GM06990 (cell line): ENCODE measurements at places on chromosomes 5 and 9.

GRCh38 chr5:133232011-133232410, 180.2 kb downstream of the HSPA4 start:
- DNase-seq: no peak

DNA sequence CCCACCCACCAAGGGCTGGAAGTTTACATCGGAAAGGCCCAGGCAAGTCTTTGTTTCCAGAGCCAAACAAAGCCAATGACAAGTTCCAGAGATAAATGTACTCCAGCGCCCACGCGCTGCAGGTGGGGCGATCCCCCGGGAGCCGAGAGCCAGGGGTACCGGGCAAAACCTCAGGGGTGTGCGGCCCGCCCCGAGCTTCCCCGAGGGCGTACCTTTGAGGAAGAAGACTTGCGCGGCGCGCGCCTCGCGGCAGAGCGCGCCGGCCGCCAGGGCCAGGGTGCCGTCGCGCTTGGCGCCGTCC, 671 bp downstream of the DUSP1 start:
- no peak for DNase-seq

DNA sequence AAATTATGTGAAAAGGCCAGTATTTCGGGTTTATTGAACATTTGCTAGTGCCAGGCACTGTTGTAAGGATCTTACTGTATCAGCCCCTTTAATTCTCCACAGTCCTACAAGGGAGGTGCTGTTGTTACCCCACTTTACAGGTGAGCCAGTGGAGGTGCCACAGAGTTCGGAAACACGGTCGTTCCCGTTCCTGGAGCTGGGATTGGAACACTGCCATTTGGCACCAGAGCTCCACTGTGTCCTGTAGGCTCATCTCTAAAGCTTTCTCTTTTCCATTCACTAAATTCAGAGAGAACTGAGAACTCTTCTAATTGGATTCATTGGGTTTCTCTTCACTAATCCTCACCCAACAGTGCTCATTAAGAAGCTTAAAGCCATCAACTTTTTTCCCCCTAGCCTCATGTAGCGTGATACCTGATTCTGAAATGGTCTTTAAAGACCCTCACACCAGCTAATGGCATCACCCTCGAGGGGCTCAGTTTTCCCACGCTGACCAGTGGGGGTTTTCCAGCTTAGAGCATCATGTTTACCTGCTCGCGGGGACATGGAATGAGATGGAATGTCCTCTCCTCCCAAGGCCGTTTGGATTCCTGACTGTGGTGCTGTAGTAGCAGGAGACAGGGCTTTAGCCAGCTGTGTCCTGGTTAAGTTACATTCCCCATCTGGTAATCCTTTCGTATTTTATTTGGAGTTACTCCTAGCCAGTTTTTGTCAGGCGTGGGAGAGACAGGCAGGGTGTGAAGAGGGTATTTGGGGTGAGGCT, 5.8 kb downstream of the ERGIC1 start:
- no peak for DNase-seq

DNA sequence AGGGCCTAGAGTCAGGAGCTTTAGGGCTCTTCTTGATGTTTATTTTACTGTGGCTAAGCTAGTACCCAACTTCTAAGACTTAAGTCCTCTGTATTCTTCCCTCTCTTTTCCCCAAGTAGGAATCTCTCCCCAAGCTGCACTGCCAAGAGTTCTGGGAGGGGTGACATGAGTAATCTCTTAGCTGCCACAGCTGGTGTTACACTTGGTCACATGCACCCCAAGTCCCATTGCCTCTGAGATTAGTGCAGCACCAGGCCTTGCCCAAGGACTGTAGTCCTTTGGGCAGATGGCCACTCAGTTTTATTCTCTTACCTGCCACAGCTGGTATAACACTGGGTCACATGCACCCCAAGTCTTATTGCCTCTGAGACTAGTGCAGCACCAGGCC, 114.7 kb upstream of the RIOK2 start:
- no peak for DNase-seq

DNA sequence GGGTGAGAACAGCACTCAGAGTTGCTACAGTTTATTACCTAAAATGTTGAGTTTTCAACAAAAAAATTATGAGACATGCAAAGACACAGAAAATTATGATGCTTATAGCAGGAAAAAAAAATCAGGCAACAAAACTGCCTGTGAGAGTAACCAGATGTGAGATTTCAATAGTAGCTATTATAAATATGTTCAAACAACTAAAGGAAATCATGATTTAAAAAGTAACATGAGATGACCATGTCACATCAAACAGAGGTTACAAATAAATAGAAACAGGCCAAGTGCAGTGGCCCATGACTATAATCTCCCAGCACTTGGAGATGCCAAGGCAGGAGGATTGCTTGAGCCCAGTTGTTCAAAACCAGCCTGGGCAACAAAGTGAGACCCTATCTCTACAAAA, 12.1 kb upstream of the RIMOC1 start:
- DNase-seq: no peak

DNA sequence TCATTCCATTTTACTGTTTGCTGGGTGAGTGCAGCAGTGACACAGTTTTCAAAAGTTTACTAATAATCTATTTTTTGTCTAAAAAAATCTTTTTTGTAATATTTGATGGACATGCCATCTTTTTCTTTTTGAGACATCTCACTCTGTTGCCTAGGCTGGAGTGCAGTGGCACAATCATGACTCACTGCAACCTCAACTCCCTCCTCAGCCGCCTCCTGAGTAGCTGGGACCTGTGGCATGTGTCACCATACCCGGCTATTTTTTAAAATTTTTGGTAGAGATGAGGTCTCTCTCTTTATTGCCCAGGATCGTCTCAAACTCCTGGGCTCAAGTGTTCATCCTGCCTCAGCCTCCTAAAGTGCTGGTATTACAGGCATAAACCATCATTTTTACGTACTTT, 86.0 kb downstream of the KDM4C start:
- no peak for DNase-seq

DNA sequence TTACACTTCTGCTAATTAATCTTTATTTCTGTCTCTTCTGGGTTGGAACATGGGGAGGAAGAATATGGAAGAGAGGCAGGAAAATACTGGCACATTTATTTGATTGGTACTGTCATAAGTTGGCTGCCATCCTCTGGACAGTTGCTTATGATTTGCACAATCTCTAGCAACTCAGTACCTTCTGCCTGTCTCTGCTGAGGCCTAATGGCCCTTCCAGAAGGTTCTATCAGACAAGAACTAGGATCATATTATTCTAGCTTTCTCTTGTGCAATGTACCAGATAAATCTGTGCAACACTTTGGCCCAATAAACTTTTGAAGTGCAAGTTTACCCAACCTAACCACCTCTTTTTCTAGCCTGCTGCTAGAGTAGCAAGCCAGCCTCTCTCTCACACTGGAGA, 335.0 kb downstream of the ARRDC3 start:
- DNase-seq: no peak

GRCh38 chr5:35828082-35828598, 28.6 kb upstream of the IL7R start:
- no peak for DNase-seq

GRCh38 chr5:107736638-107737037, 65.9 kb upstream of the EFNA5 start:
- no peak for DNase-seq

DNA sequence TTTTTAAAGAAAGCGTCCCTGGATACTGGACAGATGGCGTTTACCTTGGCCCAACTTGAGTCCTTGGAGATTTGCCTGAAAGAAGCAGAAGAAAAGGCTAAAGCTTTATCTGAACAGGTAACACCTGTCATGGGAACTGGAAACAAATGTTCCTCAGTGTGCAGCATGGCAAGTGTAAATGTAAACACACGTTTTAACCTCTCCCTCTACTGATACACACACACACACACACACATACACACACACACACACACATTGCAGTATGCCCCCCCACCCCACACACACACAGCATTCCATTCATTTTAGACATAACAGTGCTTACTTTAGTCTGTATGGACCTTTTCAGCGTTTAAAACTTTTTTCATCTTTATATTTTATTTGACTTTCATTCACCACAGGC, 51.1 kb downstream of the CCDC192 start:
- no peak for DNase-seq

DNA sequence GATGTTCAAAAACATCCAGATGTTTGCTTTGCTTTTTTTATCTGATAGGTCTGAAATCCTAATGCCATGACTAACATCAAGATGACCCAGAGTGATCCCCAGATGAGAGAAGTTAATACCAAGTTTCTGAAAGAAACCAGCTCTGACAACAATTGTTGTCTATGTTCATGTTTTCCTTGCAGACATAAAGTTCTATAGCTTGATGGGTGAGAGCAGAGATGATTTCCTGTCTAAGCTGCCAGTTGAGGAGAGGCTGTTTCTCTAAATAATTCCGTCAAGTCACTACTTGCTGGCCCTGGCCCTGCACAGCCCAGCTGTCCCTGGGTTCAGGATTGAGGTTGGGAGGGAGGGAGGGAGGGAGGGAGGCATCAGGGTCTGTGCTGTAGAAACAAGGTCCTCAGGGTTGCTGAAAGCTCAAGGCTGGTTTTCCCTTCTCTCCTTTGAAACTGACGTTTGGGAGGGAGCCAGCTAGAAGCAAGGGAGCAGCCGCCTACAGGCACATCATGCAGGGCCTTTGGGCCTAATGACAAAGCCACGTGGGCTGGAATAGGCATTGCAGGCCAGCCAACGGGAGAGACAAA, 3.9 kb downstream of the SPARC start:
- DNase-seq: no peak

- DNase-seq: no peak
Measured at GRCh38 chr5:136094189-136094912, 38.3 kb upstream of the SMAD5 start.

DNA sequence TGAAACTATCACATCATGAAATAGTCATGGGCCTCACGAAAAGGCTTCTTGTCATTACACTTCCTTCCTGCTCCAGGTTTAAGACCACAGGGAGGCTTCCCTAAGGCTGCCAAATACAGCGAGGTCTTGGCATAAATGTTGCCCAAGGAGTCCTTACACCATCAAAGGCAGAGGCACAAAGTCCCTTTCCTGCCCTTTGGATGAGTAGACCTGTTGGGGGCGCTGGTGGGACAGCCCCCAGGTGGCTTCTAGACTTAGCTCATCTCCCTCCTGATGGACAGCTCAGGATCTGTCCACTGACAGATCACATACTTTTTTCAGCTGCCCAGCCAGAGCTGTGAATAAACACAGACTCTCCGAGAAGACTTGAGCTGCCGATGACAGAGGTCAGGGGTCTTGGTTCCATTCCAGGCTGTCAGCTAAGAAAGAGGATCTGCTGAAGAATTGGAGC, 15.5 kb upstream of the MEGF9 start:
- DNase-seq: no peak

DNA sequence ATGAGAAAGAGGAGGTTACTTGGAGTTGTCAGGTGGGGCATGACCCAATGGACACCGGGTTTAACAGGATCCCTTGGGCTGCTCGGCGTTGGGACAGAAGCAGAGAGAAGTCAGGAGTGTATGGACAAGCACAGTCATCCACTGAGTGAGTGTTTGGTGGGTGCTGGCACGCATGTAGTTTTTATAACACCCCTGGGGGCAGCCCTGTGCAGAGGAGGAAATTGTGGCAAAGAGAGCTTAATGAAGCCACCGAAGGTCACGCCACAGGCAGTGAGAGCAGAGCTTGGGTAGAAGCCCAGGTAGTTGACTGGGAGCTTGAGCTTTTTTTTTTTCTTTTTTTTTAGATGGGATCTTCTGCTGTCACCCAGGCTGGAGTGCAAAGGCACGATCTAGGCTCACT, 43.2 kb upstream of the IER5L start:
- peak; percentile 30 for DNase-seq

DNA sequence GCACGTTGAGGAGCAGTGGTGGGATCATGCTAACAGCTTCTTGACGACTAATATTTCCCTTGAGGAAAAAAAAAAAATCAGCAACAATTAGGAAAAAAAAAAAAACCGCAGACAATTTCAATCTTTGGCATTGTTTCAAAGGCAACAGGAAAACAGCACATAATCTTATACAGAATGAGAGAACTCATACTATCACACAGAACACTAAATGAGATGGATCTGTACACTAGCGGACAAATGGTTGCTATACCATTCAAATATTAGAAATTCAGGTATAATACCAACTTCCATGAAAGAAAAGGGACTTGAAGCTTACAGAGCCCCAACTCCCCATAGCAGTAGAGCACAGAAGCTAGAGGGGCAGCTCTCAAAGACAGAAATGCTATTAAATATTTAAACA, 9.6 kb downstream of the NSUN2 start:
- no peak for DNase-seq
